ENCODE measurements at places on chromosomes 1 and 21. TPM values are rescaled to one million over a fixed set of nuclear protein-coding genes. Genes with fewer than 3 reads are reported as not detected.

The GPR89A gene
- 33.6 TPM for total RNA-seq

The OR2T27 gene
- not detected for total RNA-seq

The SPRR2E gene
- total RNA-seq: not detected

The PHACTR4 gene
- total RNA-seq: 32.1 TPM

The DNASE2B gene
- total RNA-seq: not detected

The UMODL1 gene
- total RNA-seq: 0.09 TPM

The CFAP141 gene
- total RNA-seq: 0.50 TPM

The ADAM30 gene
- not detected for total RNA-seq

The EFNA1 gene
- total RNA-seq: not detected

The TBX15 gene
- not detected for total RNA-seq

The FCER1G gene
- 2.5 TPM for total RNA-seq

All from T-helper 2 cell treated with Interferon-gamma antibody and Interleukin-4, amounts not matched to agents 100 ng/mL and 5 ng/mL, for 36 hours (primary cell).